Gastroesophageal sphincter (tissue), 4 donors: ENCODE measurements at places on chromosomes 16 and 17.

DNA sequence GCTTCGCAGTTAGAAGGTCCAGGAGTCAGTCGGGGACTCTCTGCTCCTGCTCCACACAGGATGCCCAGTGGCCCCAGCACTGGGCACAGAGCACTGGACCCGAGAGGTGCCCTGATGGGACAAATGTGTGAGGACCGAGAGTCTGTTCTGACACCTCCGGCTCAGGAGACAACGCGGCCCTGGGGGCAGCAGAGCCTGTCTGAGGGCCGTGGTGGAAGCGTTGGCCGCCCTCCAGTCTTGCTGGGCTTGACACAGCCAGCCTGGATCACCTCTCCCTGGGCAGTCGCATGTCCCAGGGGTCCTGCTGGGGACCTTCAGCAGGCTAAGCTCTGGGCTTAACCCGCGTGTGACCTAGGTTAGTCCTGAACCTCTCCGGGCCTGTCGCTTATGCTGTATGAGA is 23.1 kb downstream of the LGALS9 start:
- no peak for ATAC-seq

- ATAC-seq, result no peak
Observed at GRCh38 chr17:57407287-57408070, 151.2 kb downstream of the MSI2 start.

DNA sequence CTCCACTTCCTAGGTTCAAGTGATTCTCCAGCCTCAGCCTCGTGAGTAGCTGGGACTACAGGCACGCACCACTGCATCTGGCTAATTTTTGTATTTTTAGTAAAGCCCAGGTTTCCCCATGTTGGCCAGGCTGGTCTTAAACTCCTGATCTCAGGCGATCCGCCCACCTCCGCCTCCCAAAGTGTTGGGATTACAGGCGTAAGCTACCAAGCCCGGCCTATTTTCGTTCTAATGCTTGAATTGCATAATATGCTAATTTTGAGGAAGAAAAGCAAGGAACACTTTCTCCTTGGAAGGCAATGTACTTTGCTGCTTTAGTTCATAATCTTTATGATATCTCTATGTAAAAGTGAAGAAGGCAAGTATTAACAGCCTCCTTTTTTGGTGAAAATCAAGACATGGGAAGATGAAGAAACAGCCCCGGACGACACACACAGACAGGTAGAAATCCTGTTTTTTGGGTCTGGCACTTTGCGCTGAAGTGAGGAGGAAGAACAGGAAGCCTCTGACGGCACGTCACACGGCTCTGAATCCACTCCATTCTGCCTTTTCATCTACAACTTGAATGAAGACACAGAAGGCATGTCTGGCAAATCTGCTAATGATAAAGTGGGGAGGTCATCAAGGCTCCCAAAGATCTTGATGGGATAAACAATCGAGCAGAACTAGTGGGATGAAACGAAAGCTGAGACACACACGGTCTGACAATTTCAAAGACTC is 24.9 kb downstream of the VPS53 start:
- no peak for ATAC-seq

DNA sequence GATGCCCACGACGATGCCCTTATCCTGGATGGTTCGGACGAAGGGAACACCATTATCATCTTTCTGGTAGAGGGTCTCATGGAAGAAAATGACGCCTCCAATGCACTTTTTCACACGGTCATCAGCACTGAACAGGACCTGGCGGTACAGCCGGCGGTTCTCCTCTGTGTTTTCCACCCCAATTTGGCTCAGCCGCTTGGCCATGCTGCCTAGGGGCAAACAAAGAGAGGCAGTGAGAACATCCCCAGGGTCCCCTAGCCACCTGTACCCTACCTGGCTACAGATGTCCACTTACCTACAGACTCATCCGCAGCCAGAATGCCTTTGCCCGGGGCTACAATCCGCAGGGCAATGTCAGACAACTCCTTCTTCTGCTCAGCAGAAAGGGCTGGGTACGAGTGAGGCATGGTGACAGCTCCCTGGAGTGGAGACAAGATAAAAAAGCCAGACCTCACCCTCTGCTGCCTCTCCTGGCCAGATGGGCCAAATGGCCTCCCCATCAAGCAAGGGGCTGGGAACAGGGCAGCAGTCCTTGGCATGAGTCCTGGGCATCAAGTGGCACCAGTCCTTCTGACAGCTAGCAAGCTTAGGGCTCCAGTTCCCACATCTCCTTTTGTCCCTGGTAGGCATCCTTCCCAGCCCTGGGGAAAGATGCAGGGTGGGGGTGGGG is 1.4 kb downstream of the ALDOC start:
- ATAC-seq, result no peak
